ENCODE measurements at places on chromosomes 7 and 10.

GRCh38 chr7:153942036-153942435 is 110.2 kb upstream of the DPP6 start:
- no peak for DNase-seq

GRCh38 chr10:13816195-13816925 is 229.6 kb downstream of the PRPF18 start:
- DNase-seq = no peak

- DNase-seq = no peak
These were observed 629.8 kb downstream of the ETV1 start for GRCh38 chr7:13359656-13360055.

DNA sequence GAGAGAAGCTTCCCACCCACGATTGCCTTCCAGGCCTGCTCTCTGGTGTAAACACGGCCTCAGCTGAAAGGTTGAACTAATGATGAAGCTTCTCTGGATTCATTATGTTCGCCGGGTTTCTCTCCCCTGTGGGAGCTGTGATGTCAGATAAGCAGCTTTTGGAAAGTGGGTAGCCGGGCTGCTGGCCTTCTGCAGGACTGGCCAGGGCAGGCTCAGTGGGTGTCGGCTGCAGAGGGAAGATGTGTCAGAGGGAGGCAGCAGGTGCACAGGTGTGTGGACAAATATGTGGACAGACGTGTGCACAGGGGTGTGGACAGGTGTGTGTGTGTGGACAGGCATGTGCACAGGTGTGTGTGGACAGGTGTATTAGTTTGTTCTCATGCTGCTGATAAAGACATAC is 28.5 kb upstream of the PSMG3 start:
- DNase-seq = no peak

GRCh38 chr10:31456468-31456867 is 137.5 kb downstream of the ZEB1 start:
- DNase-seq = no peak

GRCh38 chr10:52226197-52226847 is 87.8 kb upstream of the DKK1 start:
- DNase-seq = no peak

- peak; percentile 42 for DNase-seq
These were observed 75.7 kb downstream of the LYZL2 start for GRCh38 chr10:30553626-30554439.

DNA sequence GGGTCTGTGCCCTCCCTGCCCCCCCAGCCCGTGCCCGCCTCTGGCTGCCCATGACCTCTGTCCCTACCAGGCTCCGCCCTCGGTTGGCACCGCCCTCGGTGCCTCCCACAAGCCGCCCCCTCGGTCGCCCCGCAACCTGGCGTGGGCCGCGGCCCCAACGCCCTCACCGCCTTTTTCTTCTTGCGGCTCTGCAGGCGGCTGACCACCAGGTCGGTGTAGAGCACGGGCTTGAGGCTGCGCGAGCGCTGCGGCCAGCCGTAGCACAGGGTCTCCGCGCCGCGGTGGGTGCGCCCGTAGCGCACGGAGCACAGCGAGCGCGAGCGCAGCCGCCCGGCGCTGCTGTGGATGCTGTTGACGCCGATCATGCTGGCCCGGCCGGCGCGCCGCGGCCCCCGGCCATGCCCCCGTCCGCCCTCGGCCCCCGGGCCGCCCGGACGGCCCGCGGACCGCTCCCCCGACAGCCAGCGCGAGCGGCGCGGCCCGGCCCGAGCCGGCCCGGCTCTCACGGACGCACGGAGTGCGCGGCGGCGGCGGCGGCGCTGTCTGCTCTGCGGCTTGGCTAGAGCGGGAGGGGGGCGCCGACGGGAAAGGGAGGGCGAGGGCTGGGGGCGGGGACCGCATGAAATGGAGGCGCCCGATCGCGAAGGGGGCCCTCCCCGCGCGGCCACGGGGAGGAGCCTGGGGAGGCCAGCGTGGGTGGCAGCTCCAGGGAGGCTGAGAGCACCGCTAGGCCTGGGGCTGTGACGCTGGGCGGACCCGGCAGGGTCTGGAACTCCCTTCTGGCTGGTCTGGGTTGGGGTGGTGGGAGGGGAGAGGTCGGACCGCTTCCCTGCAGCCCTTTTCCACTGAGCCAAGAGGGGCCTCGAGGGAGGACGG is 9.6 kb downstream of the PSD start:
- no peak for DNase-seq

GRCh38 chr10:78462176-78462575 is 428.5 kb downstream of the RPS24 start:
- no peak for DNase-seq

DNA sequence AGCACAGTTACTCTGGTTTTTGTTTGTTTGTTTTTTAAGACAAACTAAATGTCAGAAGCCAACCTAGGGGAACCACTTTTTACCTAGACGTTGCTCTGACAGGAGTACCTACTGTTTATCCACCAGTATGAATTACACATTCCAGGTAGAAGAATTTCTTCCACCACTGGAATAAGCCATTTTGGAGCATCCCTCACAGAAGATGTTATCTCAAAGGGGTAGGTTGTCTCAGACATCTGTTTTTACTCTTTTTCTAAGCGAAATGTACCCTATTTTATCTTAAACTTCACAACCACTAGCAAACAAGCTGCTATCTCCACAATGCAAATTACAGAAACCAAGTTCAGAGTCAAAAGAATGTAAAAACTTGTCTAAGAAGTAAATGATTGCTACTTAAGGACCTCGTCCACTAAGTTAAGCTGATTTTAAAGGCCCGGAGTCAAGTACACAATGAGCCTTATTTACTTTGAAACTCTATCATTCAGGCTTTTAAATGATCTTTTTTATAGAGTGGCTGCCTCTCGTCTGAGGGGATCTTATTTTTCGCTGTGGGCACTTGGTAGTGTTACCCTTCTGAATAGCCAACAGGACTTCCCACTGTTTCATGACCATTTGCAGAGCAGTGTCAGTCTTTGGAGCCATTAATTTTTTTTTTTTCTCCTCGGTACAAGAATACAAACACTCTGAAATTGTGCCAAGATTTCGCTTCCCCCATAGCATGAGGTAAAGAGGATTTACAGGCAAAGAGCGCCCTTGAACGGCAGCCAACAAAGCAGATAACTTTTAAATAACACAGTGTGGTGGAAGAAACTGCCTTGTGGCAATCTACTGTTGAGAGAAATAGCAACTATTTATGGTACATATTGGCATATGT is 15.7 kb upstream of the ARMC3 start:
- DNase-seq = no peak

GRCh38 chr7:156257904-156258303 is 382.7 kb upstream of the RNF32 start:
- peak; percentile 22 for DNase-seq

- no peak for DNase-seq
These were observed 14.5 kb downstream of the CARD11 start for GRCh38 chr7:3029138-3029537.

- no peak for DNase-seq
These were observed 115.4 kb downstream of the TEX36 start for GRCh38 chr10:125567529-125567928.

- DNase-seq = no peak
These were observed 255.2 kb upstream of the KLF14 start for GRCh38 chr7:130989101-130989795.

DNA sequence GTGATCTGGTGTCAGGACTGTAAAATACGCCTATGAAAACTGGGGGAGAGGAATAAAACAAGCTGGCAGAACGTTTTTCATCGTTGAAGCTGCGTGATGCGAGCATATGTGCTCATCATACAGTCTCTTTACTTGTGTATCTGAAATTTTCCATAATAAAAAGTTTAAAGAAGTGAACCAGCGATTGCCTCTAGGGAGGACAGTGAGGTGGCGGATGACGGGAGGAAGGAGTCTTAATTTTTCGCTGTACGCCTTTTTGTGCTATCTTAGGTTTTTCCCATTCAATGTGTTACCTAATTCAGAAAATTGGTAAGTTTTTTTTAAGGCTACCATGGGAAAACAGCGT is 891 bp upstream of the WAPL start:
- DNase-seq = no peak

GRCh38 chr7:24233386-24233785 is 50.6 kb upstream of the NPY start:
- no peak for DNase-seq

GRCh38 chr10:69351589-69351988 is 65.1 kb downstream of the TACR2 start:
- DNase-seq = no peak

- no peak for DNase-seq
These were observed 622.5 kb downstream of the TYW1 start for GRCh38 chr7:67619175-67619574.

- no peak for DNase-seq
These were observed 53.4 kb downstream of the NRCAM start for GRCh38 chr7:108402865-108403264.

DNA sequence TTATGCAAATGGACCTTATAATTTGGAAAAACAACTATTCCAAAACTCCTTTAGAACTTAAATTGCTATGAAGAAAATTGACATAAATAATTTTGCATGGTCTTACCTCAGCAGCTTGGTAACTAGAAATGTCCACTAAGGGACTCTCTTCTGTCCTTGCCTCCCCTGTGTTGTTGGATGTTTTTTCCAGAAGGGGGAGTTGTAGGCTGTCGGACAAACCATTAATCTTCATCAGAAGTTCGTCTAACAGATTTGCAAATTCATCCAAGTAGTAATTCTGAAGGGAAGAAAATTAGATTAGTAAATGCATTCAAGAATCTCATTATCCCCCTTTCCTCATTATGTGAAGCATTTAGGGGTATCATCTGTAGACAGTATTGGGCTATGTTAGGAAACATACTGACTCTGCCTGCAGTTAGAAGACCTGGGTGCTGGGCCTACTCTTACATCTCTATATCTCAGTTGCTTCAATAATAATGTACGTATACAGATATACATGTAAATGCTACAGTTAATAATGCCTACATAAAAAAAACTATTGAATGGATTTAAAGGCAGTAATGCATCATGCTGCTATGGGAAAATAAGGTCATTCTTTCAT is 155.6 kb downstream of the PKD1L1 start:
- DNase-seq = peak; percentile 48

GRCh38 chr7:116509982-116510579 is 10.5 kb downstream of the CAV2 start:
- no peak for DNase-seq

GRCh38 chr7:43868181-43868580 is 1.1 kb downstream of the MRPS24 start:
- no peak for DNase-seq

DNA sequence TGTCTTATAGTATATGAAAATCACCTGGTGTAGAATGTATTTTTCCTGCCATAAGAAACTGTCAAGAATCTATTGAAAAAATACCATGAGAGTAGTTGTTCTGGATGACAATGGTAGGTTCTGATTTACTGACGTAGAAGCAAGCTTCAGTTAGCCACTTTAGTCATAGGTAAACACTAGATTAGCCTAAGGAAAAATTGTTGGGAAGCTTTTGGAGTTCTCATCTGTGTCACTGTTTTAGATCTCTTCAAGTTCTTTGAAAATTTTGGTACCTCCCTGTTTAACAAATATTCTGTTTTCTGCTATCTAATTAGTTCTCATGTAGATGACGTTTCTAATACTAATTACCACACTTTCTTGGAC is 131.8 kb downstream of the ADK start:
- DNase-seq = no peak

DNA sequence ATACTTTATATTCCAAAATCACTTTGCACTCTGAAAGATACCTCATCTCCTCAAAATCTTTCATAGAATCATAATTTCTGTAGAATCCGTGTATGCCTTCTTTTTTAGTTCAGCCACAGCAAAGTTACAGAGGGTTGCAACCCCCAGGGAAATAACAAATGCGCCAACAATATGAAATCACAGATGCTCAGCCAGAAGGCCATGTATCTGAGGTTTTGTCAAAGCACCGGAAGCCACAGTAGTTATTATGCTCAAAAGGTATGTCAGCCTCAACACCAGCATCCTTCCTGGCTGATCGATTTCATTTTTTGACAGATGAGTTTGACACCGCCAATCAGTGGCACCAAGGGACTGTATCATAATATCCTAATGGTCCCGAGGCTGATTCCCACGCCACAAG is 204.1 kb downstream of the KCNMA1 start:
- DNase-seq = no peak

DNA sequence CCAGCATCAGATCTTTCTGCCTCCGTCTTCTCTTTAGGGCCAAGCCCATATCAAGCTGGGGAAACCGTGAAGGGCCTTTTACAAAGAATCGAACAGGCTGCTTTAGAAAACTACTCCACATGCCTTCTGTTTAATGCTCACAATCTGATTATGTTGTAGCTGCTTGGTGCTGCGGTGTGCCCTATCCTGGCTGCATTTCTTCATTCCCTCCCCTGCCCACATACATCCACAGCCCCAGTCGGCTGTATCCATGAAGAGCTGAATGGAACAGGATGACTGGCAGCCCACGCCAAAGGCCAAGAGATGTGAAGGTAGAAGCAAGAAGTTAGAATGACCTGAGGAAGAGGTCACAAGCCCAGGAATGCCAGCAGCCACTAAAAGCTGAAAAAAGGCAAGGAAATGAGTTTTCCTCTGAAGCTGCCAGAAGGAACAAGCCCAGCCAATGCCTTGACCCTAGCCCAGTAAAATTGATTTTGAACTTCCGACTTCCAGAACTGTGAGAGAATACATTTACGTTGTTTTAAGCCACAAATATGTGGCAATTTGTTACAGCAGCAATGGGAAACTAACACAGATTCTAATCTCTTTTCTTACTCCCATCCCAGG is 22.2 kb downstream of the TAS2R41 start:
- no peak for DNase-seq

DNA sequence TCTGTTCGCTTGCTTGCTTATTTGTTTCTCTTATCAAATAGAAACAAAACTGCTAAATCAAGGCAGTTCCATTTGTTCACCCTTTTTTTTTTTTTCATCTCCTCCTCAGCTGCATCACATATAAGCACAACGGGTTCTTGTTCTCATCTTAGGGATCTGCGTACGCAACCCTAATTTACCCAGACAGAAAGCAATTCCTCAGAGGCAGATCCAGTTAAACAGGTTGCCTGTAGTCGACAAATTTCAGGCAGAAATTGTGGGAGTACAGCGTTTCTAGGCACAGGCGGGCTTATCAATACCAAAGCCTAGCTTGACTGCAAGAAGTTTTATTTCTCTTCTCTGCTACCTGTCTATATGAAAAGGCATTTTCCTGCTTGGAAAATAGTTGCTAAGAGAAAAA is 565.4 kb downstream of the NXPH1 start:
- no peak for DNase-seq

DNA sequence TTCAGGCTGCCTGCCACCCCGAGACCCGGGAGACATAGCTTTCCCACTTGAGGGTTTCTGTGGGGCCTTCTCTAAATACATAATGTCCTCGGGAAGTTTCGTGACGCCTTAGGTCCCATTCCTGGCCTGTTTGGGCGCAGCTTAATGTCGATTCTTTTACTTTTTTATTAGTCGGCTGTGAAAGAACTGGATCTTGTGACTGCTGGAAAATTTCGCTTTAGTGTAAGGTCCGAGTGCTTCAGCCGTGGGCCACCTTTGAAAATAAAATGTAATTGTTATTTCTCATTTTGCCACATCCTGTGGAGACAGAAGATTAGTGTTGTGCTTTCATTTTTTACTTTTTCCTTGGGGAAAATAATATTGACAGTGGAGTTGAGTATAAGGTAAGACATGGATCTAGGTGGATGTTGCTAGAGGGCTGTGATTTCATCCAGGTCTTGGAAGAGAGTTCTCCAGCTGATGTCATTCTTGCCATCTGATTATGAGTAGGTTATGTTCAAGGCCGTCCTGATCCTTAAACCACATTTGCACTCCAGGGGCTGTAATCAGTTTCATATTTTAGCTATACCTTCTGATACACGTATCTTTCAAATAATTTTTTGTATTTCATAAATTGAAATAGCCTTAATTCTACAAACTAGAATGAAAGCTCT is 830 bp downstream of the RAB18 start:
- no peak for DNase-seq
